ENCODE measurements at places on chromosomes 5 and 9. TPM values are rescaled to one million over a fixed set of nuclear protein-coding genes. Genes with fewer than 3 reads are reported as not detected.

Gene PCDHA3
- total RNA-seq: not detected

Gene NME5
- not detected for total RNA-seq

Gene PITX1
- total RNA-seq: not detected

Gene ENC1
- total RNA-seq: 1.4 TPM

- no peaks in the 10 kb centered on the region for H3K4me1 ChIP-seq
- no peak for DNase-seq
- no peak overlapping the region for H3K4me3 ChIP-seq
- no peaks in the 10 kb centered on the region for H3K27me3 ChIP-seq
These were observed 141.7 kb upstream of the PRLR start for GRCh38 chr5:35371951-35372426.

GRCh38 chr9:16044579-16044881 is 491.7 kb downstream of the CCDC171 start:
- H3K27ac ChIP-seq: no peak overlapping the region
- no peak overlapping the region for H3K4me3 ChIP-seq
- no peaks in the 10 kb centered on the region for H3K36me3 ChIP-seq
- no peaks in the 10 kb centered on the region for H3K27me3 ChIP-seq

- DNase-seq: no peak
- H3K27ac ChIP-seq: no peak overlapping the region
- H3K4me1 ChIP-seq: no peaks in the 10 kb centered on the region
These were observed 14.9 kb upstream of the C5orf63 start for GRCh38 chr5:127088251-127088650.

DNA sequence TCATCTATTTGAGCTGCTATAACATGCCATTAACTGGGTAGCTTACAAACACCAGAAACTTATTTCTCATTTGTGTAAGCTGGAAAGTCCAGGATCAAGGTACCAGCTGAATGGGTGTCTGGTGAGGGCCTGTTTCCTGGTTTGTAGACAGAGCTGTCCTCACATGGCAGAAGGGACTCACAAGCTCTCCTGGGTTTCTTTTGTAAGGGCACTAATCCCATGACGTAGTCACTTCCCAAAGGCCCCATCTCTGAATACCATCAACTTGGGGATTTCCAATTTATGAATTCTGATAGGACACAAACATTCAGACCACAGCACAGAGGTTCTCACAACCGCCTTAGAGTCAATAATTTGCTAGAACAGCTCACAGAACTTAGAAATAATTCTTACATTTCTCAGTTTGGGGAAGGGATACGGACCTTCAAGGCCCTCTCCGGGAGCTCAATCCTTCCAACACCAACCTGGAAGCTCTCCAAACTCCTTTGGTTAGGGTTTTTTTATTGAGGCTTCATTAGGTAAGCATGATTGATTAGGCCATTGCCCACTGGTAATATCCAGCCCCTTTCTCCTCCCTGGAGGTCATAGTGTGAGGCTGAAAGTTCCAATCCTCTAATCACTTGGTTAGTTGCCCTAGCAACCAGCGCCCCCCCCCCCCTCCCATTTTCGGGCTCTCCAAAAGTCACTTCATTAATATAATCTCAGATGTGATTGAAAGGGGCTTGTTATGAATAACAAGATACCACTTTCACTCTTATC is 7.6 kb upstream of the DNAJA1 start:
- no peaks in the 10 kb centered on the region for H3K4me1 ChIP-seq
- no peak for DNase-seq
- no peaks in the 10 kb centered on the region for H3K27me3 ChIP-seq
- H3K27ac ChIP-seq: no peak overlapping the region
- H3K4me3 ChIP-seq: no peak overlapping the region

- H3K27me3 ChIP-seq: no peaks in the 10 kb centered on the region
- peak; percentile 64 for DNase-seq
- no peaks in the 10 kb centered on the region for H3K36me3 ChIP-seq
- H3K27ac ChIP-seq: peak overlapping the region; percentile 25
- peak overlapping the region; percentile 61 for H3K4me3 ChIP-seq
- peaks cover 25% of the 10 kb centered on the region for H3K4me1 ChIP-seq
These were observed 2.8 kb upstream of the PFN3 start for GRCh38 chr5:177403102-177403791.

- H3K4me1 ChIP-seq: no peaks in the 10 kb centered on the region
- H3K27ac ChIP-seq: no peak overlapping the region
- no peaks in the 10 kb centered on the region for H3K27me3 ChIP-seq
- no peak for DNase-seq
- H3K36me3 ChIP-seq: no peaks in the 10 kb centered on the region
These were observed 111.1 kb downstream of the ARHGAP26 start for GRCh38 chr5:142881076-142881783.

DNA sequence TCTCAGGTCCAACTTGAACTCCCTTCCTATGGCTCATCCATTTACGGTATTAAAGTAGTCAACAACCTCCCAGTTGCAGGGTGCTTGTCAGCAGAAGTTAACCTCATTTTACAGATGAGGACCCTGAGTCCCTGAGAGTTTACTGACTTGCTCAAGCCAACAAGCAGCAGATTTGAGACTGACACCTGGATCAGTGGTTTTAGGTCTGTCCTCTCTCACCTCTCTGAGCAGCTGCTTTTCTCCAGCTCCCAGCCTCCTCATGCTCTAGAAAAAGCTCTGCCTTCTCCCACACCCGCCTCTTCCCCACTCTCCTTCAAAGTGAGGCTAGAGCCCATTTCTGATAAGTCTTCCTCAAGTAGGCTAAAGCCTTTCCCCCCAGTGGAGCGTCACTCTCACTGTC is 56.4 kb downstream of the GABBR2 start:
- no peak for DNase-seq
- no peaks in the 10 kb centered on the region for H3K36me3 ChIP-seq
- H3K27ac ChIP-seq: no peak overlapping the region
- H3K4me1 ChIP-seq: no peaks in the 10 kb centered on the region
- no peak overlapping the region for H3K4me3 ChIP-seq

DNA sequence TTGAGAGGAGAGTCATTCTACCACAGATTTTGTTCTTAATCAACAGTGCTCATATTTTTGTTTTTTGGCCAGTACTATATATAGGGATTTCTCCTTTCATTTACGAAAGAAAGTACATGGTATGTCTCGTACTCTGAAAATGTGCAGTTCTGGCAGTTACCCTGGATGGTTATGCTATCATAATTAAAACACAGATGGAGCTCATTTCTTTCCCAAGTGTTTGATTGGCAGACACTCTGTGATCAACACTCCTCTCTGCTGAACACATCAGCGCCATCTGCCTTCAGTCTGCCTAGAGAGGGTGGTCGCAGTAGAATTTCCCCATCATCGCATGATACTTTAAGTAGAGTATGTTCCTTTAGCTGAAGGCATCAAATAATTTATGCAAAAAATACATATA is 64.5 kb downstream of the PAM start:
- no peak for DNase-seq
- H3K4me3 ChIP-seq: no peak overlapping the region

DNA sequence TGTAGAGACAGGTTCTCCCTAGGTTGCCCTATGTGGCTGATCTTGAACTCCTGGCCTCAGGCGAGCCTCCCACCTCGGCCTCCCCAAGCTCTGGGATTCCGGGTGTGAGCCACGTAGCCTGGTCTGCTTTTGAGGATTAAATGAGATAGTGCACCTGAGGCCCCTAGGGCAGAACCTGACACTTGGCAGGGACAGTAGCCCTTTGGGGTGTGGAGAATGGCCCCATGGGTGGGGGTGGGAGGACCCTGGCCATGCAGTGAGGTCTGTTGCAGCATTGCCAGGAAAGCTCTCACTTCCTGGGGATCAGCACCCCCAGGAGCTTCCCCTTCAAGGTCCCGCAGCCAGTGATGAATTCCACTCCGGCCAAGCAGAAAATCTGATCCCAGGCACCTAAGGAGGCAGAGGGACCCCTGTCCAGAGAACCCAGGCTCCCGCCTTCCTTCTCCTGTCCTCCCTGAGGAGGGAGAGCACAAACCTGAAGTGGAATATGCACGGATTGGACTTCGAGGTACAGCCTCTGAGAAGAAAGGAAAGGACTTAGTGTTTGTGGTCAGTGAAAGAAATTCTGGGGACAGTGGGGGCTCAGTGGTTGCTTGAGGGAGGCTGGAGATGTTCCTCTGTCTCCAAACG is 73.9 kb upstream of the UNC5A start:
- no peak overlapping the region for H3K27ac ChIP-seq
- H3K4me3 ChIP-seq: no peak overlapping the region
- no peak for DNase-seq
- H3K27me3 ChIP-seq: no peaks in the 10 kb centered on the region
- H3K36me3 ChIP-seq: no peaks in the 10 kb centered on the region

GRCh38 chr5:56412601-56413379 is 179.7 kb upstream of the ANKRD55 start:
- H3K4me1 ChIP-seq: no peaks in the 10 kb centered on the region
- DNase-seq: peak; percentile 25
- no peaks in the 10 kb centered on the region for H3K36me3 ChIP-seq
- H3K27me3 ChIP-seq: no peaks in the 10 kb centered on the region
- H3K27ac ChIP-seq: no peak overlapping the region

DNA sequence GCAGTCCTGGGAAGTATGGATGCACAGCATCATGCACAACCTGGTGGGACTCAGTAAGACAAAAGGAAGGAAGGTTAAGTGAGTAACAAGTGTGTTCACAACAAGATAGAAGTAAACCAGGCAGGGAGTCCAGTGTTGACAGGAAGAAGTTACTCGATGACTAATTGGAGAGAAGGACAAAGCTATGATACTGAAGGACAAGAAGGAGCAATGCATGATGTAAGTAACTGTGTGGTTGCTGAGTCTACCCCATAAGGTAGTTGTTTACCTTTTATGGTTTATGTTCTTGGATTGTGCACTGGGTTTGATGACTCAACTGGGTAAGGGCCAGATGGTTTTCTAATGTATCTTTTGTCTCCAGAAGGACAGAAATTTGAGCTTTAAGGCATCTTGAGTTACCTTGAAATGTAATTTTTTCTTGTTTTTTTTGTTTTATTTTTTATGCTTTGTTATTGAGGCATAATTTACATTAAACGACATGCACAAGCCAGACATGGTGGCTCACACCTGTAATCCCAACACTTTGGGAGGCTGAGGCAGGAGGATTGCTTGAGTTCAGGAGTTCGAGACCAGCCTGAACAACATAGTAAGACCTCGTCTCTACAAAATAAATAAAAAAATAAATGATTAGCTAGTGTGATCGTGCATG is 89.2 kb upstream of the CAST start:
- no peak for DNase-seq
- H3K27me3 ChIP-seq: no peaks in the 10 kb centered on the region
- no peak overlapping the region for H3K4me3 ChIP-seq
